CD4-positive, CD25-positive, alpha-beta regulatory T cell (primary cell): ENCODE measurements at places on chromosomes 6 and 20. TPM values are rescaled to one million over a fixed set of nuclear protein-coding genes. Genes with fewer than 3 reads are reported as not detected.

Gene ADGRF1
- not detected for total RNA-seq

Gene THBS2
- total RNA-seq: not detected

Gene PIGU
- 9.7 TPM for total RNA-seq

- no peak overlapping the region for H3K27ac ChIP-seq
- H3K4me1 ChIP-seq: no peaks in the 10 kb centered on the region
- no peaks in the 10 kb centered on the region for H3K27me3 ChIP-seq
- no peak for DNase-seq
- no peaks in the 10 kb centered on the region for H3K36me3 ChIP-seq
- no peak overlapping the region for H3K4me3 ChIP-seq
These were observed 251.2 kb upstream of the SASH1 start for GRCh38 chr6:148091394-148091793.

DNA sequence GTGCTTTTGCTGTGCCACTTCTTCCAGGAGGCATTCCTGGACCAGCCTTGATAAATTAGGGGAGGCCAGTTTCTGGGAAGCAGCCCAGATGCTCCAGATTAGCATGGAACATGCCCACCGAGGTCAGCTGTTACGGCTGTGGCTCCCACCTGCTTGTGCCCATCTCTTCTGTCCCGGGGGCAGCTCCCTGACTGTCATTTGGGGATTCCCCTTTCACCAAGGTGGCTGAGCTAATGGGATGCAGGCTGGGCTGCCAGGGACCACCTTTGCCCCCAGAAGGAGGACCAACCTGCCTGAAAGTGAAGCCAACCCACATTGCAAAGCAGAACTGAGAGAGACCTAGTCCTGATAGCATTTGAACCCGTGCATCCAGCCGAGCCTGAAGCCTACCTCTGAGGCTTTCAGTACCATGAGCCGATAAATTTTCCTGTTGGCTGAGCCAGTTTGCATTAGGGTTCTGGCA is 85.3 kb downstream of the PTPN1 start:
- H3K4me3 ChIP-seq: no peak overlapping the region
- H3K36me3 ChIP-seq: no peaks in the 10 kb centered on the region
- no peak overlapping the region for H3K27ac ChIP-seq

- no peak overlapping the region for H3K4me3 ChIP-seq
- H3K27me3 ChIP-seq: no peaks in the 10 kb centered on the region
- no peak overlapping the region for H3K27ac ChIP-seq
- H3K36me3 ChIP-seq: no peaks in the 10 kb centered on the region
- no peak for DNase-seq
- no peaks in the 10 kb centered on the region for H3K4me1 ChIP-seq
These were observed 228.4 kb upstream of the JAG1 start for GRCh38 chr20:10902174-10902573.

GRCh38 chr20:53513489-53514298 is 79.9 kb downstream of the ZNF217 start:
- H3K27me3 ChIP-seq: no peaks in the 10 kb centered on the region
- H3K27ac ChIP-seq: no peak overlapping the region
- H3K36me3 ChIP-seq: no peaks in the 10 kb centered on the region
- no peak overlapping the region for H3K4me3 ChIP-seq
- no peak for DNase-seq
- no peaks in the 10 kb centered on the region for H3K4me1 ChIP-seq

DNA sequence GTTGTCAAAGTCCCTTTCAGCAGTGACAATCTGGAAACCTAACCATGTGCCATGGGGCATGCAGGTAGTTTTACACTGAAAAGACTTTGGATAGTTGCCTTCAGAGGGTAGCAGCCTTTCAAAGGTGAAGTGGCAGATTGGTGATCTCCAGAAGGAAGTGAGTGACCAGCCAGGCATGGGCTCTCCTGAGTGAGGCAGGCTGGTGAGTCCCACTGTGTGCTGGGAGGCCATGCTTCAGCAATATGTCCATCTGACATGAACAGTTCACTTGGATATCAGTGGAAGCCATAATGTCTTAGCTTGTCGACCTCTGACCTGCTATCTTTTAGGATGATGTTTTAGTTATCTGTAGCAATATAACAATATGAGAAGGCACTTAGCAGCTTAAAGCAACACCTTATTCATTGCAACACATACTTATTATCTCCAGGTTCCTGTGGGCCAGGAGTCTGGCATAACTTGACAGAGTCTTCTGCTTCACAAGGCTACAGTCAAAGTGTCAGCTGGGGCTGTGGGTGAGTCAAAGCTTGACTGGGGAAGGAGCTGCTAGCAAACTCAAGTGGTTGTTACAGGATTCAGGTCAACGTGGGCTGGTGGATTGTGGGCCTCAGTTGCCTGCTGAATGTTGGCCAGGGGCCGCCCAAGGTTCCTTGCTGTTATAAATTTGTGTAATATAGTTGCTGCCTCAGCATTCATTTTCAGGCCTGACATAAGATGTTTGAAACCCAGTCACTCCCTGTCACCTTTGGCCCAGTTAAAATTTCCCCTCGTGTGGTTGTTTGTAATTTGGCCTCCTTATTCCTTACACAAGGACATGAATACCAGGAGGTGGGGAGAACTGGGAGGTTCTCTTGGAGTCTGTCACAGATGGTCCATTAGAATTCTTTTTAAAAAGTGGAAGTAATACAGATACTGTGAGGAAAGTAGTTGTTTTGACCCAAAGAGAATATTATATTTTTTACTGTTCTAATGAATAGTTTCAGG is 100.2 kb downstream of the UST start:
- no peak overlapping the region for H3K4me3 ChIP-seq
- DNase-seq: no peak
- H3K27me3 ChIP-seq: no peaks in the 10 kb centered on the region
- no peaks in the 10 kb centered on the region for H3K4me1 ChIP-seq
- no peaks in the 10 kb centered on the region for H3K36me3 ChIP-seq
- no peak overlapping the region for H3K27ac ChIP-seq

GRCh38 chr6:143949962-143950361 is 58.1 kb downstream of the PLAGL1 start:
- H3K4me1 ChIP-seq: no peaks in the 10 kb centered on the region
- H3K4me3 ChIP-seq: no peak overlapping the region
- DNase-seq: no peak
- H3K36me3 ChIP-seq: no peaks in the 10 kb centered on the region
- no peak overlapping the region for H3K27ac ChIP-seq
- no peaks in the 10 kb centered on the region for H3K27me3 ChIP-seq

DNA sequence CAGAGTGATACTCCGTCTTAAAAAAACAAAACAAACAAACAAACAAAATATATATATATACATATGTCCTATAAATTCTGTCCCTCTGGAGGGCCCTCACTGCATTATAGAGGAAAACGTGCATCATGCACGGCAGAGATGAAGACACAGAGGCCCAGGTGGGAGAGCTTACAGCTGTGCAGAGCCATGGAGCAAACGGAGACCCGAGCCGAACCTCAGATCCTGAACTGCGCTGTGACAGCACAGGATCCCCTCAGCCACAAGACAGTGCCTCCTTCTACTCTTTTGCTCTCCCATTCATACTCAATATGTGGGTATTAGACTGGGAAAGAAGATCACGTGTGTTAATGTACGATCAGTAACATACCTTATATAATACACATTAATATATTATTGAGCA is 81.6 kb downstream of the ZNF217 start:
- no peaks in the 10 kb centered on the region for H3K27me3 ChIP-seq
- DNase-seq: no peak
- no peaks in the 10 kb centered on the region for H3K36me3 ChIP-seq
- no peak overlapping the region for H3K27ac ChIP-seq

GRCh38 chr6:138593909-138594757 is 94.8 kb upstream of the NHSL1 start:
- no peaks in the 10 kb centered on the region for H3K36me3 ChIP-seq
- peaks cover 7% of the 10 kb centered on the region for H3K4me1 ChIP-seq
- no peak for DNase-seq
- no peak overlapping the region for H3K4me3 ChIP-seq
- H3K27ac ChIP-seq: no peak overlapping the region
- H3K27me3 ChIP-seq: no peaks in the 10 kb centered on the region

GRCh38 chr20:5989539-5989938 is 39.1 kb downstream of the MCM8 start:
- no peaks in the 10 kb centered on the region for H3K27me3 ChIP-seq
- DNase-seq: no peak
- H3K27ac ChIP-seq: no peak overlapping the region
- peaks cover 19% of the 10 kb centered on the region for H3K36me3 ChIP-seq
- no peak overlapping the region for H3K4me3 ChIP-seq
- no peaks in the 10 kb centered on the region for H3K4me1 ChIP-seq

GRCh38 chr6:145080651-145081050 is 654.7 kb downstream of the EPM2A start:
- no peak for DNase-seq
- no peak overlapping the region for H3K27ac ChIP-seq
- H3K4me3 ChIP-seq: no peak overlapping the region
- H3K27me3 ChIP-seq: no peaks in the 10 kb centered on the region
- no peaks in the 10 kb centered on the region for H3K36me3 ChIP-seq
- no peaks in the 10 kb centered on the region for H3K4me1 ChIP-seq

GRCh38 chr6:150280703-150281102 is 88.1 kb upstream of the IYD start:
- no peak for DNase-seq
- H3K4me1 ChIP-seq: no peaks in the 10 kb centered on the region
- peaks cover 2% of the 10 kb centered on the region for H3K27me3 ChIP-seq
- no peak overlapping the region for H3K27ac ChIP-seq
- no peaks in the 10 kb centered on the region for H3K36me3 ChIP-seq
- no peak overlapping the region for H3K4me3 ChIP-seq
